IPS DF 6.9 (cell line): ENCODE measurements at places on chromosomes 12 and 14.

DNA sequence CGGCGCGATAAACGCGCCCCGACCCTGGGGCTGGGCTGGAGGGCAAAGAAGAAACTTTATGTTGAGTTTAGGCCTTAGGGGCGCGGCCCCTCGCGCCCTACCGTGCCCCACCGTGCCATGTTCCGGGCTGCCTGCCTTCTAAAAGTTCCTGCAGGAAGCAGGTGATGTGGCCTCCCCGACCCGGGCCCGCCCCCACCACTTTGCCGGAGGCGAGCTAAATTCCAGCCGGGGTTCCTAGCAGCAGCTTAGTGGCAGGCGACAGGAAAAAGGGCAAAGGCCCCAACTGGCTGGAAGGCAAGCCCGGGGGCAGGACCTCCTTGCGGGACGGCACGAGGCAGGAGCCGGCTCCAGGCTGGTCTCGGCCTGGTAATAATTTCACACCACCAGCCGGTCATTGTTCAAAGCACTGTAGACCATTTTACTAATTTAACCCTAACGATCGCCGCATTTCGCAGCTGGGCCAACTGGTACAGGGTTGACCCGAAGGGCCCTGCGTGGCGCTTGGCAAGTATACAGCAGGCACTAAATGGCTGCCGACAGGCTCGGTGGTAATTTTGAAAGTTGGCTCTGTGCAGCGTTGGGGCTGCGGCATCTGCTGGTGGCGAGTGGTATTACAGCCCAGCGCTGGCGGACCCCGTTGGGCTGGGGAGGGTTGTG is 895 bp upstream of the CCDC88C start:
- peak overlapping the region; percentile 85; the same call in 1 of the 2 replicates for H3K4me3 ChIP-seq
- DNase-seq = no peak
- peaks cover 11% of the 10 kb centered on the region for H3K4me1 ChIP-seq
- H3K36me3 ChIP-seq = no peaks in the 10 kb centered on the region
- H3K27ac ChIP-seq = no peak overlapping the region
- no peaks in the 10 kb centered on the region for H3K27me3 ChIP-seq

DNA sequence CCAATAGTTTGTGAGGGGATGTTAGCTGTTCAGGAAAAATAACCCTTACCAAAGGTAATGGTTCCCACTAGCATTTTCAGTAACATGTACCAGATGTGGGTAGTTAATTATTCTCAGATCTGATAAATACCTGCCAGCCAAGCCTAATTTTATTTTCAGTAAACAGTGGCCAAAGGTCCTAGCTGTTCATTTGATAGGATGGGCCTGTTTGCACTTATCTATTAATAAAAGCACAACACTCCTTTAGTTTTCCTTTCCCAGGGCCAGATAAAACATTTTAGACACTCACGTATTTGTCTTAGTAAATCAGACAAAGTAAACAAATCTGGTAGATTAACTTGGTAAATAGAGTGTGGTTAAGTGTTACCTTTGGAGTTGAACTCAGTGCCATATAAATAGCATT is 345.1 kb downstream of the RAD51B start:
- no peaks in the 10 kb centered on the region; the same call in 1 of the 2 replicates for H3K27me3 ChIP-seq
- no peak overlapping the region for H3K27ac ChIP-seq
- no peak overlapping the region for H3K4me3 ChIP-seq
- H3K36me3 ChIP-seq = no peaks in the 10 kb centered on the region
- H3K4me1 ChIP-seq = no peaks in the 10 kb centered on the region

- H3K4me1 ChIP-seq = no peaks in the 10 kb centered on the region
- no peaks in the 10 kb centered on the region for H3K36me3 ChIP-seq
- H3K27me3 ChIP-seq = no peaks in the 10 kb centered on the region
- no peak overlapping the region for H3K27ac ChIP-seq
- H3K4me3 ChIP-seq = no peak overlapping the region
These were observed 1282.2 kb upstream of the USP15 start for GRCh38 chr12:60977966-60978365.

- no peak for DNase-seq
- H3K4me3 ChIP-seq = no peak overlapping the region
- H3K36me3 ChIP-seq = no peaks in the 10 kb centered on the region
- H3K27ac ChIP-seq = no peak overlapping the region
- no peaks in the 10 kb centered on the region for H3K27me3 ChIP-seq
These were observed 141.1 kb downstream of the AKAP6 start for GRCh38 chr14:32470161-32470715.

DNA sequence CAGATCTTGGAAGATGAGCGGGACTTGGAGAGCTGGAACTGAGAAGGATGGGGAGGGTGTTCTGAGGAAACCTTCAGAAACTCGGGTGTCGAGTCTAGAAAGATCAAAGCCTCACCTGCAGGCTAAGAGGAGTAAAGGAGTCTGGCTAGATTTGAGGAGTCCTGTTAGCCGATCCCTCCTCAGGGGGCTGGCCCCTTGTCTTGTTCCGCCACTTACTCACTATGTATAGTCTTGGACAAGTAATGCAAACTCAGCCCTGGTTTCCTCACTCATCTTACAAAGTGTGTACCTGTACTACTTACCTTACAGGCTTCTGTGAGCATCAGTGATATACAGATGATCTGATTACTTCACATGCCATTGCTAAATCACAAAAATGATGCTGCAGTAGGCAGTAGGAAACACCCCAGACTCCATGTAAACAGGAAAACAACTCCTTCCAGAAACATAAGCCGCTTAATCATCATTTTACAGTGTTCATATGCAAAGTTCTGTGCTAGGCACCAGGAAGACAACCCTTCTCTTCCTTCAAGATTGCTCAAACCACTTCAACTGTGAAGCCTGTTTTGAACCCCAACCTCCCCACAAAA is 2.0 kb upstream of the SPTLC2 start:
- H3K27ac ChIP-seq = no peak overlapping the region
- no peaks in the 10 kb centered on the region for H3K27me3 ChIP-seq
- H3K4me3 ChIP-seq = no peak overlapping the region
- no peak for DNase-seq
